CD4-positive, alpha-beta T cell treated with Interleukin-4 for 1 hour (primary cell): ENCODE measurements at places on chromosomes 2 and 18.

GRCh38 chr2:102615620-102616436 lies 3.5 kb upstream of the SLC9A2 start:
- peak; percentile 45 for DNase-seq

DNA sequence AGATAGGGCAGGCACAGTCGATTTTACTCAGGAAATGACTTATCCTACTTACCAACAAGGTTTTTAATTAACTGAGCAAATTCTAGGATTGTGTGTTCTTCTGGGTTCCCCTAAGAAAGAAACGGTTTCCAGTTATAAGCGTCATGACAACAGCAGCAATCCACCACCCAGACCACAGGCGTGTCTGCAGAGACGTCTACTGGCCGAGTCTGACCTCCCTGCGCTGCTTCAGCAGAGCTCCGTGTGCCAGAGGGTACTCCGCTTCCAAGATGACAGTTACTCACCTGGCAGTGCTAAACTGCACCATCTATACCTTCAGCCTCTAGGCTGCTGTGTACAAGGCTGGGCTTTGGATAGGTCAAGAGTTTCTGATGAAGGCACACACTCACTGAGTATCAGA lies 95.4 kb downstream of the UXS1 start:
- no peak for DNase-seq

DNA sequence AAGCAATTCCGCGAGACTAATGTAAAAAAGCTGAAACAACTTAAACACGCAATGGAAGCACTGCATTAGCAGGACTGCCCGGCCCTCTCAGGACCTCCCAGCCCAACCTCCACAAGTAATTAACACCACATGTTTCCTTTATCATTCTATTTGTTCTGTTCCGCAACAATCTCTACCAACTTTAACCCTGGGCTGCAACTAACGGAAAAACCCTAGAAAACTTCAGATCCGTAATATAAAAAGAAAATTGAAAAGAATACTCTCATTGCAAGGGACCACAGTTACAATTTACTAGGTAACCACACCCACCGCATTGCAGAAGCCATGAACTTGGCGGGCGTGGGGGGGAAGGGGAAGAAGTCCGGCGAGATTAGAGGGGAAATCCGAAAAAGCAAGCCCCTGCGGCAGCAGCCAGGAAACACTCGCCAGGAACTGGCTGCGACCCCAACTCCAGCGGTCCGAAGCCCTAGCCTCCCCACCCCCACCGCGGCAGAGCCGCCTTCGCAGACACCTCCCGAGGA lies 1.2 kb downstream of the EPB41L3 start:
- no peak for DNase-seq

DNA sequence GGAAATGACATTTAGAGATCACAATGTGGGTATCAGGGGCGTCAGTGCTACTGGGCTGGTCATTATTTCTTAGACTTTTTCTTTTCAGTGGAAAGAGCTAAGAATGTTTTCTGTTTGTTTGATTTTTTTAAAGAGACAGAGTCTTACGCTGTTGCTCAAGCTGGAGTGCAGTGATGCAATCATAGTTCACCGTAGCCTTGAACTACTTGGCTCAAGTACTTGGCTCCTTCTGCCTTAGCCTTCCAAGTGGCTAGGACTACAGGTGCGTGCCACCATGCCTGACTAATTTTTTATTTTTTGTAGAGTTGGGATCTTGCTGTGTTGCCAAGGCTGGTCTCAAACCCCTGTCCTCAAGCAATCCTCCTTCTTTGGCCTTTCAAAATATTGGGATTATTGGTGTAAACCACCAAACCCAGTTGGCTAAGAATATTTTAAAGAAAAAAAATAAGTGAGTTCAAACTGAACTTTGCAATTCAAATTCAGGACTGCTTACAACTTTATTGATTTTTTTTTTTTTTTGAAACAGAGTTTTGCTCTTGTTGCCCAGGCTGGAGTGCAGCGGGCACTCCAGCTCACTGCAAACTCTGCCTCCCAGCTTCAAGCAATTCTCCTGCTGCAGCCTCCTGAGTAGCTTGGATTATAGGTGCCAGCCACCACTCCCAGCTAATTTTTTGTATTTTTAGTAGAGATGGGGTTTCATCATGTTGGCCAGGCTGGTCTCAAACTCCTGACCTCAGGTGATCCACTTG lies 154.2 kb downstream of the MIB1 start:
- DNase-seq, result no peak

DNA sequence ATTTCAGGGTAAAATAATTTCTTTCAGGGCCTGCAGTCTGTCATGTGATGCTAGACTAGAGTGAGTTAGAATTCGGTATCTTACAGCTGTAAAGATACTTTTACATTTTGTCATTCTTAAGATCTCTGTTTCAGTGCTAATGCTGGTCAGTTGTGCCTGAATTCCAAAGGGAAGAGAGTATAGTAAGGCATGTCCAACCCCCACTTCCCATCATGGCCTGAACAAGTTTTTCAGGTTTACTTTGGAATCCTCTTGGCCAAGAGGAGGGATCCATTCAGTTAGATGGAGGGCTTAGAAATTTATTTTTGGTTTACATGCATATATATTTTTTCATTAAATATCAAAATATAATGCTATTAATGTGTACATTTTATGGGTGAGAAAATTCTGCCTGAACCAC lies 596.6 kb downstream of the XIRP2 start:
- no peak for DNase-seq

- no peak for DNase-seq
These were observed 196.0 kb upstream of the SLC39A10 start for GRCh38 chr2:195461010-195461409.

DNA sequence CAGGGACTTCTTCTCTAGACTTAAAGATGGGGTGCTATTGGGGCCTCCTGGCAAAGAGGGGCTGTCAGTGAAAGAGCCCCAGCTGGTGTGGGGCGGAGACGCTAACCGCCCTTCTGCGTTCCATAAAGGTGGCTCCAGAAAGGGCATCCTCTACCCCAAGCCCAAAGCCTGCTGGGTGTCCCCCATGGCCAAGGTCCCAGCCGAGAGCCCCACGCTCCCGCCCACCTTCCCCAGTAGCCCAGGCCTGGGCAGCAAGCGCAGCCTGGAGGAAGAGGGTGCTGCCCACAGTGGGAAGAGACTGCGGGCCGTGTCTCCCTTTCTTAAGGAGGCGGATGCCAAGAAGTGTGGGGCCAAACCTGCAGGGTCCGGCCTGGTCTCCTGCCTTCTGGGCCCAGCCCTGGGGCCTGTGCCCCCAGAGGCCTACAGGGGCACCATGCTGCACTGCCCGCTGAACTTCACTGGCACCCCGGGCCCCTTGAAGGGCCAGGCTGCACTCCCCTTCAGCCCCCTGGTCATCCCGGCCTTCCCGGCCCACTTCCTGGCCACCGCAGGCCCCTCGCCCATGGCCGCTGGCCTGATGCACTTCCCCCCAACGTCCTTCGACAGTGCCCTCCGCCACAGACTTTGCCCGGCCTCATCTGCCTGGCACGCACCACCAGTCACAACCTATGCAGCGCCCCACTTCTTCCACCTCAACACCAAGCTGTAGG lies 15.2 kb downstream of the ARID5A start:
- no peak for DNase-seq

DNA sequence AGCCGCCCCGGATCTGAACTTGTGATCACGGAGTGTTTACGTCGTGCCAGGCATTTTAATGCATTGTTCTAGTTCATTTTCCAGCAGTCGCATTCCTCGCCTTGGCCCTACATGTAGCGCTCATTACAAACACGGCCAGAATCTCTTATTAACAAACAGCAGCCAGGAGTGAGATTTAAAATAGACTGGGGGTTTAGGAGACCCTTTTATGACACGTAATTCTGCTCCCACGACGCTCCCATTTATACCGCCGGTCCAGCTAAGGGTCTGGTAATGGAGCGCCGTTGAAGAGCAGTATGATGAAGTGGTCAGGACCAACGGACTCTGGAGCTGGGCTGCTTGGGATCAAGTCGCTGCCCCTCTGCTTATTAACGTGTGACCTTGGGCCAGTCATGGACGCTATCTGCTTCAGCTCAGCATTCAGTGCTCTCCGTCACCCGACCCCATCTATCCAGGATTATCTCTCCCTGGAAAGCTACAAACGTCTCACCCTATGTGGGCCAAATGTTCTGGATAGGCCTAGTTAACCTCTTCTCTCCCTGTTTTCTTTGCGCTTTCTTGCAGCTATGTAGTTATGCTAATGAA lies 745 bp downstream of the MSH2 start:
- DNase-seq, result no peak

- DNase-seq, result no peak
These were observed 39.4 kb upstream of the AGPS start for GRCh38 chr2:177353187-177353478.

GRCh38 chr18:47323158-47323557 lies 71.7 kb upstream of the SKOR2 start:
- DNase-seq, result no peak

- DNase-seq, result no peak
These were observed 27.2 kb downstream of the SNED1 start for GRCh38 chr2:241025639-241026038.

DNA sequence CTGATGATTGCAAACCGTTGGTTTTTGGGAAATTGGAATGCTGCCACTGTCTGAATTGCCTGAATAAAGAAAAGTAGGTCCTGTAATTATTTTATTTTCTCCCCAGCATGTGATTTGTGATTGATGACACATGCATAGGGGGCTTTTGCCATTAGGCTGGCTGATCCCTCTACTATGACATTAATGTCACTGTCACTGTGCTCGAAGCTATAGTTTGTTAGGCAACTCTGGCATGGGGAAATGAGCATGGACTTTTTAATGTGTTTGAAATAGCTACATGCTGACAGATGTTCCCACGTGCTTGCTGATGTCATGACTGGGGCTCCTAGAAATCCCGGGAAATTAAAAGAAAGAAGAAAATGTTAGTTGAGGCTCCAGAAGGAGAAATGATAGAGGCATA lies 99.1 kb downstream of the HRH4 start:
- no peak for DNase-seq

DNA sequence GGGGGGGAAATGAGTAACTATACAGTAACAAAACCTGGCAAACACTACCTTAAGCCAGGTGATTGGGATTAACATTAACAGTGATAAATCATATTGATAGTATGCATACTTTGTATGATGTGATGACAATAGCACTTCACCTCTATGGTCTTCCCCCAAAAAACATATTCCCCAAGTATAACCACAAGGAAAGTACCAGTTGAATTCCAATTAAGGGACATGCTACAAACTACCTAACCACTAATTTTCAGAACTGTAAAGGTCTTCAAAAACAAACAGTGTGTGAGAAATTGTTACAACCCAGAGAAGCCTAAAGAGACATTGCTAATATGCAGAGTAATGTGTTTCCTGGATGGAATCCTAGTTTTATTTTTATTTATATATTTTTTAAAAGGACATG lies 152.4 kb downstream of the ZRANB3 start:
- no peak for DNase-seq

DNA sequence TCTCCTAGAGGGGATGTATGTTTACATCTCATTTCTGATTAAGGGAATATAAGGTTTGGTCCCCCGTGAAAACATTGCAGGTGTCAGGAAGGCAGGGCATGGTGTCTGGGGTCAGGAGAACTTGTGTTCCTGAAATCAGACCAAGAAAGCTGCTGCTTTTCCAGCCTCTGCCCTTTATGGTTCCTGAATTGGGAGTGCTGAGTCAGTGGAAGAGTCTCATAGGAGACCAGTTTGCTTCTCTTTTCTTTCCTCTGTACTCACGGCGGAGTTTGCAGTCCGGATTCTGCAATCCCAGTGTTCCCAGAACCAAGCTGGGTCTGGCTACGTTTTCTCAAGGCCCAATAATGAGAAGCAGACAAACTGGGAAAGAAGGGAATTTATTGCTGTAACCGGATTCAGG lies 5.1 kb upstream of the MARCO start:
- DNase-seq, result no peak

DNA sequence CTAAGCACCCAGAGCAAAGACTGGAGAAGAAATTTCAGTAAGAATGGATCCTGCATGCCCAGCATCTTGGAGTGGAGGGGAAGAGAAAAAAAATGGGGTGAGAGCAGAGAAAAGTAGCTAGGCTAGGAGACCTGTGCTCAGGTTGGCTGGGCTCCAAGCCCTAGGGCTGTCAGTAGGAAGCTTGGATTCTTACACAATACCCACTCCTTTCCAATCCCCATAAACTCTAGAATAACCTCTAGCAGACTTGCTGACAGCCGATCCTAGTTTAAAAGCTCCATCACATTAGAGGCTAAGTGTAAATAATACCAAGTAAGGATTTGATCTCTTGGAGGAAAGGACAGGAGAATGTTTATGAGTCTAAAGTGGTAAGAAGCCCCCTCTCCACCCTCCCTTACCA lies 46.2 kb upstream of the NABP1 start:
- no peak for DNase-seq

DNA sequence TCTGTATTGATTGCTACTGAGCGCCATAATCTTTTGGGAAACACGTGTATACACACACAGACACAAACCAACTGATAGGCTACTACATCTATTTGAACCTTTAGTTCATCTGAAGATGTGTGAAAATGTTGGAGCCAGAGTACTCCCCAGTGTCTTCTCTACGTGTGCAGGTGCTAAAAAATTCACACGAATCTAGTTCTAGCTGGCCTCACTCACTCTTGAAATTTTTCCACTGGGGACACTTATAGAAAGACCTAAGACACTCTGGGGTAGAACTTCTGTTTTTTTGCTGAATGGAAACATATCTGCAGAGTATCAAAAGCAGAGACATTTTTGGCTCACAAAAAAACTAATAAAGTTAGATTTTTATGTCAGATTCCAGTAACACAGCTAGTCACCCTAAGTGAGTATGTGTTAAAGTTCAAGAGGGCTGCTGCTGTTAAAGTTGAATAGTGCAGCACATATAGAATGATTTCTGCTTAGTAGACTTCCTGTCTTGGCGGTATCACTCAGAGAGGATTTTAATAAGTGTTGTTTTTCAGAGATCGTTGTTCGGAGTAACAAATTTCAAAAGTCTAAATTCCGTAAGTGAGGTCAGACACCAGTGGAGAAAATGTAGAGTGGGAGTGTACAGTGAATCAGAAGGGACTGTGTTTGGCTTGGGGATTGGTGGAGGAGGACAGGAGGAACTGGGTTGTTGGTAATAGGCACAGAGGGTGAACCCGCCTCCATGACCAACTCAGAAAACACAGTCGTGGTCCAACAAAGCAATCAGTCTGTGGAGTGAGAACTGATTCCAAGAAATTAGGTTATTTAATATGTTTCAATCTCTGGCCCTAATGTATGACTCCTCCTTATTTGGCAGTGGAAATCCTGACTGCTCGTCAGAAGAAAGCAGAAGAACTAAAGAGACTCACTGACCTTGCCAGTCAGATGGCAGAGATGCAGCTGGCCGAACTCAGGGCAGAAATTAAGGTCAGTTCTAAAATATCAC lies 43.1 kb downstream of the KCTD18 start:
- peak; percentile 63 for DNase-seq

DNA sequence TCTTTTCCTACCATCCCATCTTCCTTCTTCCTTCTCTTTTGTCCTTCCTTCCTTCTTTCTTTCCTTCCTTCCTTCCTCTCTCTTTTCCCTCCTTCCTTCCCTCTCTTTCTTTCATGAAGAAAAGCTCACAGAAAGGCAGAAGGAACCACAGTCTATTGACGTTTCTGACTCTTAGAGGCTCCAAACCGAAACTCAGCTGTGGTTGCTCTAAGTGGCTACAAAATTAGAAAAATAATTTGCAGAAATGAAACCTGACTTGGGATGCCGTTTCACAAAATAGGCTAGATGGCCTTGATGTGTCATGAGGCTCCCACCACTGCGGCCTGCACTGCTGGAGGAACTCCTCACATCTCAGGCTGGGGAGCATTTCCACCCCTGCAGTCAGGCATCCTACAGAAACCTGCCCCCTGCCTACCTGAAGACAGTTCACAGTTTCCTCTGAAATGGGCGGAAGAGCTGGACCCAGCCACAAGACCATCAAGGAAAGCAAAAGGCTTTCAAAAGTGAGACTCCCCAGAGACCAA lies 165.6 kb downstream of the SMAD7 start:
- DNase-seq, result peak; percentile 62
